ENCODE measurements at places on chromosomes 11 and 22. TPM values are rescaled to one million over a fixed set of nuclear protein-coding genes. Genes with fewer than 3 reads are reported as not detected.

OR52H1 gene
- total RNA-seq: 0.78 TPM

PLEKHA7 gene
- total RNA-seq: 23.5 TPM

KCNJ5 gene
- total RNA-seq: 1.8 TPM

P4HA3 gene
- 2.5 TPM for total RNA-seq

RFPL3 gene
- not detected for total RNA-seq

ALDH3B1 gene
- total RNA-seq: 3.8 TPM

TCN2 gene
- total RNA-seq: 40.2 TPM

DNA sequence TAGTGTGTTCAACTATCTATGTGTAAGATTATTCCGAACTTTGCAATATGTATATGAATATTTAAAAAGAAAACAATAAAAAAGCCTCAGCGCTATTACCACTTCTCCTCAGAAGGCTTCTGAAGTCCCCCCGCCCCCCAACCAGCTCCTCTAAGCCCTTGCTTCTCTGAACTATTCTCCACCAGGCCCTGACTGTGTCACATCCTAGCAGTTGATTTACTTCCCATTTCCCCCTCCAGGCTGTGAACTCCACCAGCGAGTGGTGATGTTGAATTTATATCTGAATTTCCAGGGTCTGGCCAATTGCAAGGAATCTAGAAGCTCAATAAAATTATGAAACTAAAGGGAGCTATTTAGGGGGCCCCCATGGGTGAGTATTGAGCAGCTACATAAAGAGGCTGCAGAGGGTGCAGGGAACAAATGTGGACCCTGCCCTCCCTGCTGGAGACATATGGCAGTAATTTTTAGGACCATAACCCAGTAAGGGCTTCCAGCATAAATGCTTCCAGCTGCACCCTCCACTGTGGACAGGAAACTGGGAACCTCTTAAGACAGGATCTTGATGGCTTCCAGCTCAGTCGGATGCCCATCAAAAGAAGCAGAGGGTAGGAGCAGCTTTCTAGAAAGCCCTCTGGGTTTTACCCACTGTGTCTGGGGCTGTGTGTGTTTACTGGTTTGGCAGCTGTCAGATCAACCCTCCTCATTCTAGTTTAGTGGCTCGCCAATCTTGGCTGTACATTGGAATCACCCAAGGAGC is 81.4 kb downstream of the TIMP3 start:
- DNase-seq: no peak

DNA sequence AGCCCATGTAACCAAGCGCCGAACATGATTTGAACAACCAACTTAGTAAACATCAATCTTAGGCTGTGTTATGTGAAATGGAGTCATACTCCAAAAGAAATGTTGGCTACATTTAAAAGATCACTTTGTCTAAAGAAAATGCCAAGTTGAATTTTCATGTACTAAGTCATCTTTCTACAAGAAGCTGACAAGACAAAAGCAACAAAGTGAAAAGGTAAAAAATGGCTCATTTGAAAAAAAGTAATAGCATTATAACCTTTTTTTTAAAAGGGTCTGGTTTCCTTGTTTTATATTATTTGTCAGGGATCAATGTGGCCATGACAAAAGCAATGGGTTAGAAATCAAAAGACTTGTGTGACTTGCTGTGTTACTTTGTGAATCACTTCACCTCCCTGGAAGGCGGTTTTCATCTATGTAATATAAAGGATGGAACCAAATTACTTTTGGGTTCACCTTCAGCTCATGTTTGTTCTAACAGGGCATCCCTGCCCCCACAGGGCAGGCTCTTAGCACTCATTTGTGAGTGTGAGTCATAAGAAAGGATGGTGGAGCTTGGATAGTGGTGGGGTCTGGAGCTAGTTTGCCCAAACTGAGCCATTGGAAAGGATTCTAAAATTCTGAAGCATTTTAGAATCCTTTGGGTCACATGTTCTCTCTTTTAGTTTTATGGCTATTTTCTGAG is 131.9 kb upstream of the MTMR2 start:
- DNase-seq: peak; percentile 16

GRCh38 chr11:9047964-9048523 is 43.4 kb downstream of the SCUBE2 start:
- peak; percentile 15 for DNase-seq

DNA sequence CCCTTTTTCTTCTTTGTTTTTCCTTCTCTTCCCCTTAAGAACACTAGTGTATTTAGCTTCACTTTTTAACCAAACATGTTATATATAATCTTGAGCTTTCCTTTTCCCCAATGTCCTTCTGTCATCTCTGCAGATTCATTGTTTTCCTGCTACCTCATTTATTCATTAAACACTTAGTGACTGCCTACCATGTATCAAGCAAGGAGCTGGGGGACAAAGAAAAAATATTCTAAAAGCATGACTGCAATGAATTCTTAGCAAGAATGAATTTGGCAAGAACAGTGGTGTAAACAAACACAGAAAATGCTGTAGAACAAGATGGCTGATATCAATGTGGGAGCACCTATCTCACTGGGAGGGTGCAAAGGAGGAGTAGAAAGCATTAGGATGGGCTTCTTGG is 247.0 kb upstream of the CCDC90B start:
- DNase-seq: no peak

GRCh38 chr11:93490996-93491618 is 52.1 kb downstream of the SMCO4 start:
- DNase-seq: peak; percentile 36

DNA sequence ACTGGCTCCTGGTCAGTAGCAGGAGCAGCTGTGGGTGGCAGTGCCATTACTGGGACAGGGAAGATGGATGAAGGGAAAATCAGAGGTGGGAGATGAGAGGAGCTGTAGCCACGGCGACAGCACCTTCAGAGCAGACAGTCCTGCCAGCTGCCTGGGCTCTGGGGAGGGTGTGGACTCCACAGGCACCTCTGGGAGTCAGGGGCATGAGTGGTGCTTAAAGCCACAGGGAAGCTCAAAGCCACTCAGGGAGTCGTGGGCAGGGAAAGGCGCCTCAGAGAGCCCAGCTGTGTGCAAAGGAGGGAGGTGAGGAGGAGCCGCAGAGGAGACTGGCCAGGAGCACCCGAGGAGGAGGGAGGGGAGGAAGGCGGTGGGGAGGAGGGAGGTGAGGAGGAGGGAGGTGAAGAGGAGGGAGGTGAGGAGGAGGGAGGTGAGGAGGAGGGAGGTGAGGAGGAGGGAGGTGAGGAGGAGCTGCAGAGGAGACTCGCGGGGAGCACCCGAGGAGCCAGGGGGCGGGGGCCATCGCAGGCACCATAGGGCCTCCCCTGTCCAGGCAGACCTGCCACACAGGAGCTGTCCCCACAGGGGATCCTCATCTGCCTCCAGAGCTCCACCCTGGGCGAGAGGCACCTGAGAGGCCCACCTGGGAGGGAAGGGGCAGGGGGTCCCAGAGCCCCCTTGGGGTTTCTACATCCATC is 977.6 kb downstream of the BRD1 start:
- DNase-seq: no peak

GRCh38 chr11:95498722-95499425 is 267.9 kb upstream of the SESN3 start:
- DNase-seq: no peak

DNA sequence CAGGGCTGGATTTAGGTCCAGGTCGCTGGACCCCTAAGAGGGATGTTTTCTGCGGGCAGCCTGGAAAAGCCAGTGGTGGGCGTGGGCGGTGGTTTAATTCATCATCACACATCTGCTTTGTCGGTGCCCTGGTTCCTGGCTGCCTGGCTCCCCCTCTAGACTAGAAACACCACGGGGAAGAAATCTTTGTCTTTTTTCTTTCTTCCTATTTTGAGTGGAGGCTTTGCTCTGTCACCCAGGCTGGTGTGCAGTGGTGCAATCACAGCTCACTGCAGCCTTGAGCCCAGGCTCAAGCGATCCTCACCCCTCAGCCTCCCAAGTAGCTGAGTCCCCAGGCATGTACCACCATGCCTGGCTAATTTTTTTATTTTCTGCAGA is 86.6 kb upstream of the LINC01488 start:
- DNase-seq: no peak

- no peak for DNase-seq
Observed at GRCh38 chr11:104322696-104323095, 158.7 kb upstream of the PDGFD start.

- no peak for DNase-seq
Observed at GRCh38 chr11:27139742-27140367, 99.2 kb downstream of the BBOX1 start.

DNA sequence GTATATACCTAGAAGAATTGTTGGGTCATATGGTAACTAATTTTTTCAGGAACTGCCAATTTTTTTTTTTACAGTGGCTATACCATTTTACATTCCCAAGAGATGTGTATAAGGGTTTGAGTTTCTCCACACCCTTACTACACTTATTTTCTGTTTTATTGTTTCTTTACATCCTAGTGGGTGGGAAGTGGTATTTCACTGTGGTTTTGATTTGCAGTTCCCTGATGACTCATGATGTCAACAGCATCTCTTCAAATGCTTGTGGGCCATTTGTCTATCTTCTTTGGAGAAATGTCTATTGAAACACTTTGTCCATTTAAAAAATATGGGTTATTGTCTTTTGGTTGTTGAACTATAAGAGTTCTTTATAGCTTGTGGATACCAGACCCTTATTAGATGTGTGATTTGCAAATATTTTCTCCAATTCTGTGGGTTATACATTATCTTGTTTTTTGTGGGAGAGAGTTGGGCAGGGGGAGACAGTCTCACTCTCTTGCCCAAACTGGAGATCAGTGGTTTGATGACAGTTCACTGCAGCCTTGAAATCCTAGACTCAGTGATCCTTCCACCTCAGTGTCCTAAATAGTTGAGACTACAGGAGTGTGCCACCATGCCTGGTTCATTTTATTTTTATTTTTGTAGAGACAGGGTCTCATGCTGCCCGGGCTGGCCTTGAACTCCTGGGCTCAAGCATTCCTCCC is 30.3 kb upstream of the PISD start:
- no peak for DNase-seq

DNA sequence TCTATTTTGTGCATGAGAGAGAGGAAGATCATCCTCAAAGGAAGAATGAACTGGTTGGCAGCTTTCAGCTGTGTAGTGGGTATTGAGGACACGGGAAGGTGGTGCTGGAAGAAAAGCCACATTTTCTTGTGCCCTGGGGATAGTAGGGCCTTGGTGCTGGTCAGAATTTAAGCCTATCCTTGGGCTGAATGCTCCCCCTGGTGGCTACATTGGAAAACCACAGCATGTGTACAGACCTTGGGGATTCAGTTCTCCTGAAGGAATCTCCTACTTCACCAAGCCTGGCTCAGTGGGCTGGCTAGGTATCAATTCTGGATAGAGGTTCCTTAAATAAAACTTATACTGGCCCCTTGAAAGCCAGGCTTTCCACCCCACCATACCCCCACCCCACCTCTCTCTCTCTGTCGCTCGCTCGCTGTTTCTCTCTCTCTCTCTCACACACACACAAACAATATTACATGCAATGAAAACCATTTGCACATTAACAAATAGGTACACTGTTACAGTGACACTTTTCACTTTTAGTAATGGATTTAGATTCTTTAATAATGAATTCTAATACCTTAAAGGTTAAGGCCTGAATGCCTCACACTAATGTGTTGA is 2.8 kb upstream of the OR51M1 start:
- DNase-seq: peak; percentile 21

DNA sequence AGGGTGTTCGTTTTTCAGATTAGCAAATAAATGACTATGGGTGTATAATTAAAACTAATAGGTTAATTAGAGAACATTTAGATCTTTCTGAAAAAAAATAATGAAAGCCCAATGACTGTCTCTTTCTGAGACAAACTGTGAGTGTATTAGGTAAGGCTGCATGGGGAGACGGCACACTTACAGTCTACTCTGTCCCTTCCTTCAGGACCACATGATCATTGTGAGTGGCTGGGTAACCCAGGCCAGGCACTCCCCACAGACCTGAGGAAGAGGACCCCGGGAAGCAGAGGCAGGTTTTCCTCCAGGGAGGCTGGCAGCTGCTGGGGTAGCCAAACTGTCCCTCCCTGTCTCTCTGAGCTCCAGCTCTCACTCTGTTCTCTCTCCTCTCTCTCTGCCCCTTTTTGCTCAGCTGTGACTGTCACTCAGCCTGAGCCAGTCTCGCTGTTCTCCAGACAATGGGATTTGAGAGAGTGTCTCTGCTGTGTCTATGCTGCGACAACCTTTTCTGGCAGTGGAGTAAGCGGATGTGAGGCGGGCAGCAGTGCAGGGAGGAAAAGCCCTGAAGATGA is 83.1 kb upstream of the NCAM1 start:
- DNase-seq: no peak

DNA sequence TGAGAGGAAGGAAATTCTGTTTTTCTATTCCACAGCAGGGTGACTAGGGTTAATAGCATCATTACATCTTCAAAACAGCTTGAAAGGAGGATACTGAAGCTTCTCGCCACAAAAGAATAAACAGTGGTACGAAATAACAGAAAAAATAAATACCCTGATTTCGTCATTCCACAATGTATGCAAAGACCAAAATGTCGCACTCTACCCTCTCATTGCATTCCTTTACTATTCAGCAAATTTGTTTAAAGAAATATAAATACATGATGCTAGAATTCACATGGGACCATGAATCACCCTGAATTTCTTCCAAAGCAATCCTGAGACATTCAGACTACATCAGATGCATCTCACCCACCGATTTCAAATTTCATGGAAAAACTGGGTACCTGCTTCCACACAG is 112.3 kb upstream of the TOP3B start:
- DNase-seq: no peak

DNA sequence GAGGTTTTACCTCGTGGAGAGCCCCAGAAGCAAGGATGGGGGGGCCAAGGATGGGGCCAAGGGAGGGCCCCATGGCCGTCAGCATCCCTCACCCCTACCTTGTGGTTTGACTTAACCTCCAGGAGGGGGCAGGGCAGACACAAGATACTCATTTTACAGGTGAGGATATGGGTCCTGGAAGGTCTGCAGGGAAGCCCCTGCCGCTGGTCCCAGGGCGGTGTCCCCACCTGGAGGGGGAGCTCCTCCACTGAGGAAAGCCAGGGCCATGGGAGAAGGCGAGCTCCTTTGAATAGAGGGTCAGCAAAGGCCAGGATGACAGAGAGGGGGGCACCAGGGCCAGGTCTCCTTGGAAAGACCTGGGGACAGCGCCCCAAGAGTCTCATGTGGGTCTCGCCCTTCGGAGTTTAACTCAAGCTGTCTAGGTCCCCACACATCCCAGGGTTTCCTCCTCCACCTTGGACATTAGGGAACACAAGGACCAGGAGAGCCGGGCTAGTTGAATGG is 5.9 kb upstream of the ADORA2A start:
- DNase-seq: no peak

DNA sequence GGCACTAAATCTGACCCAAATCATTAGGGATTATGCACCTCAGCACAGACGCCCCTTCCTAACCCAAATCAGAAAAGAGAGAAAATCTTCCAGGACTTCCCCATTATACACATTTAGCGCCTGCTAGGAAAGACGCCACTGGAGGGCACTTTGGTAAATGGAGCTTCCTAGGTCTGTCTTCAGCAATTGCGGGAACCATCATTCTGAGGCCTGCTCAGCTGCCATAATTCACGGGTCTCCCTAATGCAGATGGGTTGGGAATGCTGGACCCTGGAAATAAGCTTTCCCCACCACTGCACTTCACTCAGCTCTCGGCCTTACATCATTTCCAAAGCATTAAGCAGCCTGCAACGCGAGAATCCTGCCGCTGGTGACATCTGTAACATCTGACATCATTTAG is 86.2 kb upstream of the OPCML start:
- DNase-seq: no peak

Data from thyroid gland (tissue), 4 donors.